ENCODE measurements at places on chromosomes 2 and 18.
A peak's percentile ranks its signal among the peaks of the same experiment; 100 is the strongest.

GRCh38 chr2:1406434-1406833, 6.8 kb upstream of the TPO start:
- DNase-seq, result no peak
- H3K36me3 ChIP-seq, result no peaks in the 10 kb centered on the region
- no peaks in the 10 kb centered on the region for H3K4me1 ChIP-seq
- no peak overlapping the region for H3K4me3 ChIP-seq
- no peak overlapping the region for H3K27ac ChIP-seq

GRCh38 chr2:39164089-39164488, 43.2 kb upstream of the SOS1 start:
- H3K4me1 ChIP-seq, result no peaks in the 10 kb centered on the region
- H3K36me3 ChIP-seq, result no peaks in the 10 kb centered on the region
- H3K4me3 ChIP-seq, result no peak overlapping the region
- DNase-seq, result no peak
- H3K27ac ChIP-seq, result no peak overlapping the region

GRCh38 chr2:112166806-112167499, 28.8 kb downstream of the FBLN7 start:
- no peaks in the 10 kb centered on the region for H3K36me3 ChIP-seq
- no peak for DNase-seq
- H3K4me3 ChIP-seq, result no peak overlapping the region
- H3K27ac ChIP-seq, result no peak overlapping the region
- no peaks in the 10 kb centered on the region for H3K27me3 ChIP-seq

DNA sequence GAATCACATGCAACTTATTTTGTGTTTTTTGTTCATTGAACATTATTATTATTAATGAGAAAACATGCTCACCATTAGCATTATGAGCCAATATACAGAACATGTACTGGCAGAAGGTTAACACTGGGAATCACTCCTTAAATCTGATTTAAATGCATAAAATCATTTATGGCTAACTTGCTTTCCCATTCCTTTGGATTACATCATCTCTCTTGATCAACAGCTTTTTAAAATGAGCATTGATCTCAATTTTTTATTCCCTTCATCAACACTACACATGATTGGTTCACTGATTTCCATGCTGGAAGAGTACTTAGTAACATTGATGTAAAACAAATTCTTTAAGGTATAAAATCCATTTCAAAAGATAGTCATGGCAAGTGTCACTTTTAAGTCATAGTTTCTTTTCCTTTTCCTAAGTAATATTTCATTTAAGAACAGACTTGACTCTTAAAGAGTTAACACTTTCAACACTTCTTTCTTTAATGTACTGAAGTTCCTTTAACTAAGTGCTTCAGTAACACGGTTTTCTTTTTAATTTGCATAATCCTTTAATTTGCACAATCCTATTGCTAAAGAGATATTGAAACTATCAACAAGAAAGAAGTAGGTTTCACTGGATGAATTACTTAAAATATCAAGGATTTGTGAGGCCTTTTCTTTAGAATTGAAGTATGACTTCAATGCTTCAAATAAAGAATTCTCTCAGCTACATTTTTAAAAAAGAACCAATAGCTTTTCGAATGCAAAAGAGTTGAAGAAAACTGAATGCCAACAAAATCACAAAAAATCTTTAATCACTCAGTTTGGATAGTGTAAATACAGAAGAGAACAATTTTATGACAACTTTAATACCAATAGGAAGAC, 24.9 kb upstream of the BUB1 start:
- H3K4me1 ChIP-seq, result no peaks in the 10 kb centered on the region
- no peaks in the 10 kb centered on the region for H3K36me3 ChIP-seq
- H3K27me3 ChIP-seq, result no peaks in the 10 kb centered on the region
- H3K4me3 ChIP-seq, result no peak overlapping the region
- H3K27ac ChIP-seq, result no peak overlapping the region
- DNase-seq, result no peak

GRCh38 chr18:34834897-34835296, 124.8 kb downstream of the DTNA start:
- no peaks in the 10 kb centered on the region for H3K36me3 ChIP-seq
- no peak overlapping the region for H3K4me3 ChIP-seq
- no peak overlapping the region for H3K27ac ChIP-seq
- DNase-seq, result no peak
- H3K4me1 ChIP-seq, result no peaks in the 10 kb centered on the region

DNA sequence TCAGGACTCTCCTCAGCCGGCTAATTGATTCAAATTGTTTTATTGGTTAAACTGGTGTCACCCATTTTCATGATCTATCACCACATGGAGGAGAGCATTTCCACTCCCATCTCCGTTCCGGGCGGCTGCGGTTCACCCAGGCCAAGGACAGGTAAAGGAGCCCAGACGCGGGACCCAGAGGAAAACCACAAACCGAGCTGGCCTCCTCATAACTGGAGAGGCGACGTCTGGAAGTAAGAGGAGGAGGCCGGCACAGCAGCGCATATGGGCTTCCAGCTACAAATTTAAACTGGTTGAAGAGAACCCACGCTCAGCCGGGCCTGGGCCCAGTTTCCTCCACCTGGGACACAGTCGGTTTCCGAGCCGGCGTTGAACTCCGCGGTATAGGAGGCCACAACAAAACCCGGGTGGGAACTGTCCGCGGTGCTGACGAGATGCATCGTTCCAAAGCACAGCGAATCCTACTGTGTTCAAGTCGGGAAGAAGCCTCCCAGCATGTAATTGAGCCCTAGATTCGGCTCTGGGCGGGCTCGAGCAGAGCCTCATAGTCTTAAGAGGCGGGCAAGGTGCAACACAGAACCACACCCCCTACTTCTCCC, 3.0 kb upstream of the SKOR2 start:
- DNase-seq, result no peak
- no peaks in the 10 kb centered on the region for H3K4me1 ChIP-seq
- no peak overlapping the region for H3K27ac ChIP-seq
- H3K27me3 ChIP-seq, result peaks cover 81% of the 10 kb centered on the region
- no peak overlapping the region for H3K4me3 ChIP-seq
- H3K36me3 ChIP-seq, result no peaks in the 10 kb centered on the region

GRCh38 chr2:242029422-242030225, 160.1 kb downstream of the RTP5 start:
- no peak overlapping the region for H3K4me3 ChIP-seq
- H3K36me3 ChIP-seq, result no peaks in the 10 kb centered on the region
- H3K27me3 ChIP-seq, result no peaks in the 10 kb centered on the region
- DNase-seq, result no peak

- no peaks in the 10 kb centered on the region for H3K27me3 ChIP-seq
- H3K4me3 ChIP-seq, result no peak overlapping the region
- no peaks in the 10 kb centered on the region for H3K36me3 ChIP-seq
- DNase-seq, result no peak
- no peaks in the 10 kb centered on the region for H3K4me1 ChIP-seq
Measured at GRCh38 chr2:137172162-137172561, 406.8 kb downstream of the THSD7B start.

DNA sequence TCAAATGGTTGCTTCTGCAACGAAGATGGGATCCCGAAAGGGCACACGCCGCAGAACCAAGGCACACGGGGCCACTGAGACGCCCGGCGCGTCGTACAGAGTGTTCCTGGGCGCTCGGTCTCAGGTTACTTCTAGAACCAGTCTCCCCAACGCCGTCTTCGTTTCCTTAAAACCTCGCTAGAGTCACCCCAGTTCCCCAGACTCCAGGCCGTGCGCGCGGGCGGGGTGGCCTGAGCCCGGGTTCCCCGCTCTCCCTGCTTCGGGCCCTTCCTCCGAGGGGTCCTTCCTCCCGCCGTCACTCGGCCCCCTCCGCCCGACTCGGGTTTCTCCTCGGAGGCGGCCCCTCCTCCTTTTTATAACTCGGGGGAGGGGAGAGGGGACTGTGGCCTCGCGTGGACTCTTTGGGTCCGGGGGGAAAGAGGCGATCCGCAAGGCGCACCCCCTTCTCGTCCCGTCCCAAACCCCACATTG, 774 bp upstream of the FZD7 start:
- DNase-seq, result no peak
- H3K27ac ChIP-seq, result peak overlapping the region; percentile 44
- no peaks in the 10 kb centered on the region for H3K4me1 ChIP-seq
- H3K36me3 ChIP-seq, result peaks cover 15% of the 10 kb centered on the region

DNA sequence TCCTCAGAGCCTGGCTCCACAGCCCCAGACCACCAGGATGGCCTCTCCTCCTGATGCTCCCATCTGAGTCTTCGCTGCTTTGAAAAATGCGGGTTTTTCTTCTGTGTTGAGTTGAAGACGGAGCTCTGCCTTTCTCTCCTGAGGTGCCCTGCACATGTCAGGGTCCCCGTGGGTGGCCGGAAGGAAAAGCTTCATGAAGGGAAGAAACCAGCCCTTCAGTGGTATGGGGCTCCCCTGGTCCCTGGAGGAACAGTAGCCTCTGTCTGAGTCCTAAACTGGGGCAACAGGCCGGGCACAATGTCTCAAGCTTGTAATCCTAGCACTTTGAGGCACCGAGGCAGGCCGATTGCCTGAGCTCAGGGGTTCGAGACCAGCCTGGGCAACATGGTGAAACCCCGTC, 54.7 kb upstream of the CAB39 start:
- peaks cover 3% of the 10 kb centered on the region for H3K4me1 ChIP-seq
- DNase-seq, result no peak
- no peaks in the 10 kb centered on the region for H3K36me3 ChIP-seq
- no peaks in the 10 kb centered on the region for H3K27me3 ChIP-seq
- no peak overlapping the region for H3K4me3 ChIP-seq

DNA sequence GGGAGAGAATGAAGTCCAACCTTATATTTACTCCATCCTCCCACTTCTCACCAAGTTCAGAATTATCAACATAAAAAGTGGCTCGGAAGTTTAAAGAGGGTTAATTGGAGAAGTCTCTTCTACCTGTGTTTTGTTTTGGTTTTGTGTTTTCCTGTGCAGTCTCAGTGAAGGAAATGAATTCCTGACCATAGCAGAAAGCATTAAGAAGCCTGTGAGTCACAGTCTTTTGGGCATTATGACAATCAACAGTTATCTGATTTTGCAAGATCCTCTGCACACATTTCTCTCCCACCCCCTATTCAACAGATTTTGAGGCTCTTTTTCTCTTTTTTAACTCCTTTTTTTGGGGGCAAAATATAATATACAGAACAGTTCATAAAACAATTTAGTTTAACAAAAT, 8.6 kb upstream of the RPL37A start:
- H3K4me1 ChIP-seq, result no peaks in the 10 kb centered on the region
- H3K36me3 ChIP-seq, result no peaks in the 10 kb centered on the region
- no peak for DNase-seq
- H3K27ac ChIP-seq, result no peak overlapping the region
- no peak overlapping the region for H3K4me3 ChIP-seq

DNA sequence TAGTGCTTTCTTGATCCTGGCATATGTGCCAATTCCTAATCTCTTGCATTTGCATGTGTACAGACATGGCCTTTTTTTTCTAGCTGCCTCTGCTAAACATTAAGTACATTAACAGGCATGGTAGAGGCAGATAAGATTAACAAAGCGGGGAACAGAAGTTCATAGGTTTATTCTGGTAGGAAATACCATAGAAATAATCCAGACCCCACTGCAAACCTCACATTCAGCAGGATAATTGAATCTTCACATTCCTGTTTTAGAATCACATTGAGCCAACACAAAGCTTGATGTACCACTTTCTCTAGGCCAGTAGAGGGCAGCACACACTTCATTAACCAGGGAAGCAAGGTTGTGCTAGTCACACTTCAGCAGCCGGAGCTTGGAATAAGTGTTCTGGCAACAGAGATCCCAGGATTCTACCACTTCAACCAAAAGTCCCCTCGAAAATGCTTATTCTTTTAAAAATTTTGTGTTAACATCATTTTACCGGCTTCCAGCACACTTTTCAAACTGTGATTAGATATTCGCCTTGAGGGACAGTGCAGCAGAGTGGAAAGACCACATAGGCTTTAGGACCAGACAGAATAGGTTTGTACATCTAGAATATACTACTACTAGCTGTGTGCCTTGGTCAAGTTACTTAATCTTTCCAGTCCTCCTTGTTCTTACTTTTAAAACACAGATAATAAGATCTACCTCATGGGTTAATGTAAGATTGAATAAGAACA, 420.2 kb upstream of the CHST9 start:
- H3K4me3 ChIP-seq, result no peak overlapping the region
- H3K4me1 ChIP-seq, result 0 out of 2 replicates have a peak, but pooled peaks cover 2% of the 10 kb centered on the region
- no peaks in the 10 kb centered on the region for H3K36me3 ChIP-seq
- peak; percentile 71 for DNase-seq
- H3K27me3 ChIP-seq, result no peaks in the 10 kb centered on the region

DNA sequence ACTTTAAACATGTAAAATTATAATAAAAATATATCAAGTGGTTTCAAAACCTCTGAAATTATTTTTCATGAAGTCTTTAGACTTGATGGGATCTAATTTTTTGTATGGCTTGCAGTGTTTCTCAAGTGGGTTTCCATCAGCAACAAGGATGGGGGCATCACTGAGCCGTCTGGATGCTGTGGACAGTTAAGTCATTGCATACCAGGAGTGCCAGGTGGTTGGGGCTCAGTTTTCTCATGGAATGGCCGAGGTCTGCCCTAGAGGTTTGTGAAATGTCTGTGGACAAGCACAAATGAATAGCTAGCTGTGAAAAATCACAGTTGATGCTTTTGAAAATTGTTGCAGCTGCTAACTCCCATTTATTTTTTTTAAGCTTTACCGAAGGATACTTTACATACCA, 1.7 kb downstream of the PRELID3A start:
- DNase-seq, result no peak
- H3K36me3 ChIP-seq, result no peaks in the 10 kb centered on the region
- no peak overlapping the region for H3K27ac ChIP-seq
- peaks cover 6% of the 10 kb centered on the region for H3K27me3 ChIP-seq

Data from iPS DF 6.9 (cell line).